ENCODE measurements at places on chromosomes 12 and 14.

DNA sequence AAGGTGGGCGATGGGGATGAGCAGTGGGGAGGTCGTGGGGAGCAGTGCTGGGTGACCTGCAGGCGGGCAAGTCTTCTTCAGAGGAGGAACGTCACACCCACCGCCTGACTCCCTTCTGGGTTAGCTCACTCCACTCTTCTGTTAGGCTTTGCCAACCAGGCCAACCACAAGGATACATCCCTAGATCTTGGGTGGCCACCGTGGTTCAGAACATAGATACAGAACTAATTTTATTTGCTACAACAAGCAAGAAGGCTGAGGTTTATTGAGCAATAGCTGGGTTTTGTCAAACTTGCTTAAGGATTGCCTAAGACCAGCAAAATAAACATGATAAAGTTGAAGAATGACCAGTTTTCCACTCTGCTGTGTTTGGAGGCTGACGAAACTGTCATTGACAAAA, 109.4 kb downstream of the DACT1 start:
- DNase-seq = peak; percentile 94

DNA sequence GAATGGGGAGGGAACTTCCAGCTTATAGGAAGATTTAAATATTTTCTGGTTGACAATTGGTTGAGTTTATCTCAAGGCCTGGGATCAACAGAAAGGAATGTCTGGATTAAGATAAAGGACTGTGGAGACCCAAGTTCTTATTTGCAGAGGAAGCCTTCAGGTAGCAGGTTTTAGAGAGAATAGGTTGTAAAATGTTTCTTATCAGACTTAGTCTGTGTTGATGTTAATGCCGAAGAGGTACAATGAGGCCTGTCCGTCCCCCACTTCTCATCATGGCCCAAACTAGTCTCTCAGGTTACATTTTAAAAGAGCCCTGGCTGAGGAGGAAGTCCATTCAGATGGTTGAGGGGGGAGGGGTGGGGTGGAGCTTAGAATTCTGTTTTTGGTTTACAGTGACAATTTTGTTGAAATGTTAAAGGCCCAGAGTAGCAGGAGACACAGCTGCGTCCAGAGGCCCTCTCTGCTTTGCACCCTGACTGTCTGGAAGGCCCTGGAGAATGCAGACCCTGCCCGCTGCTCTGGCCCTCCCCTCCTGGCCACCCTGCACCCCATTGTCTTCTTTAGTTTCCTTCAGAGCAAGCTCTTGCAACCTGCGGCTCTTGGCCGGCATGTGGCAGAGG, 672.5 kb upstream of the TMEM132C start:
- no peak for DNase-seq

DNA sequence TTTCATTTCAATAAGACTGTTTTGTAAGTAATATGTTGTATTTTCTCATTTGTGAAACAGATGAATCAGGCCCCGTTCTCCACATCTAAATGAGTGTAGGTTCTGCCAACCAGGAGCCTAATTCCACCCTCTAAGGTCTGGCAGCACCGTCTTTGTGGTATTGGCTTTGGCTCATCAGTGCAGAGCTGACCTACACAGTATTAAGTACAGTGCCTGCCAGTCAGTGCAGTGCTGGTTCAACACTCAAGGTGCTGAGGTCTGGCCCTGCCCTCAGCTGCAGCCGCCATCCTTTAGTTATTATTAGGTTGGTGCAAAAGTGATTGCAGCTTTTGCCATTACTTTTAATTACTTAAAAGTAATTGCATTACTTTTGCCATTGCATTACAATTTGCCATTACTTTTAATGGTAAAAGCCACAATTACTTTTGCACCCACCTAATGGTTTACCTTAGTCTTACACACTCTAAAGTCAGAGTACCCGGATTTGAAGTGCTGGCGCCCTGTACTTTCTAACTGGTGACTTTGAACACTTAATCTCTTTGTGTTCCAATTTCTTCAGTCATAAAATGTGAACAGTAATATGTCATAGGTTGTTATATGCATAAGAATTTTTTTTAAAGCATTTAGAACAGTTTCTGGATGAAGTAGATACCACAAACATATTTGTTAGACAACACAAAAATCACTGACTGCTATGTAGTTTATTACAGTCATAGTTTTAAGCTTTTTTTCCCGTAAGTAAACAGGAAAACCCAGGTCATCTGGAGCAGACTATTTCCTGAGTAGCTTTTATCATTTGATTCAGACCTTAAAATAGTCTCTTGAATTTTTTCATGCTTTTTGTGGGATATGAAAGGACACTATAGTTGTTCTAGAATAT, 99.5 kb downstream of the SYNE2 start:
- DNase-seq = no peak

DNA sequence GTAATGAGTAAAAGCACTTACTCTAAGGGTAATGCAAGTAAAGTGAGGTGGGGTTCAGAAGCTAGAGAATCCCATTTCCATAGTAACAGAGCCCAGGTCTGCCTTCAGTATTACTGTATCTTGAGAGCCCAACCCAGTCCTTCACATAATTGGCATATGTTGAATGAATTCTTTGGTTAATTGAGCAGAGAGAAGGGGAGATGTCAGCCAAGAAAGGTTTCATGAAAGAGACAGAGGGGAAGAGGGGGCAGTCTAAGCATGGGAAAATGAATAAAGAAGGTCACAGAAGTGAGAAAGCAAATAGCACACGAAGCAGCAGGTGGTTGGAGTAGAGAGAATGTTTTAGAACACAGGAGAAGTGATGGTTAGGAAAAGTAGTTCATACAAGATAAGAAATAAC, 371.1 kb downstream of the SEC23A start:
- no peak for DNase-seq

GRCh38 chr12:6943389-6943721, 261 bp upstream of the RNU7-1 start:
- peak; percentile 91 for DNase-seq

GRCh38 chr12:119156401-119157044, 22.2 kb upstream of the HSPB8 start:
- no peak for DNase-seq

DNA sequence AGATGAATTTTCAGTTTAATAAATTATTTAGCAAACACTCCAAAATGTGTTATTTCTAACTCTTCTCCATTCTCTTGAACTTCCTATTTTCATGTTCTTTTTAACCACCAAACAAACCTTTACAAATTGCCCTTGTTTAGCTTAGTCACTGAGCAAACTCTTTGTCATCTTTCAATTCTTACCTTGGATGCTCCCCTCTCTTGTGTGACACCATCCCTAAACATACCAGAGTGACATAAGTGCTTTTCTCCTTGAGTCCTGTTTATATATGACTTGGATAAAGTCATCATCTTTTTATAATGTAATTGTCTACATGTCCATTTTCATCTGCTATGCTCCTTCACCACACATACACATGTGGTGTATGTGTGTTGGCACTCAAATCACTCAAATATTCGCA, 3.4 kb upstream of the TMEM19 start:
- DNase-seq = no peak

DNA sequence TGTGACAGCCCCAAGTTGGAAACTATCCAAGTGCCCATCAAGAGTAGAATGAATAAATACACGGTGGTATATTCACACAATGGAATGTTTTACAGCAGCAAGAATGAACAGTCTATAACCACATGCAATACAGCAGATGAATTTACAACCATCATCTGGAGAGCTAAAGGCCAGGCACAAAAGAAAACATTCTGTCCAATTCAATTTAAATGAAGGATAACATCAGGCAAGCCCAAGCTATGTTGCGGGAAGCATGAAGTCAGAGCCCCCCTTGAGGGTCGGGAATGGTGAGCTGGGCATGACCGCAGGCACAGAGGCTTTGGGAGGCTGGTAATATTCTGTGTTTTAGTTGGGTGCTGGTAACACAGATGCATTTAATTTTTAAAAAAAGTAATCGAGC, 76.0 kb downstream of the SYNE3 start:
- no peak for DNase-seq

- DNase-seq = no peak
Observed at GRCh38 chr14:69876848-69877306, 2.3 kb upstream of the SMOC1 start.

GRCh38 chr12:94952325-94952724, 51.2 kb downstream of the NDUFA12 start:
- DNase-seq = no peak

DNA sequence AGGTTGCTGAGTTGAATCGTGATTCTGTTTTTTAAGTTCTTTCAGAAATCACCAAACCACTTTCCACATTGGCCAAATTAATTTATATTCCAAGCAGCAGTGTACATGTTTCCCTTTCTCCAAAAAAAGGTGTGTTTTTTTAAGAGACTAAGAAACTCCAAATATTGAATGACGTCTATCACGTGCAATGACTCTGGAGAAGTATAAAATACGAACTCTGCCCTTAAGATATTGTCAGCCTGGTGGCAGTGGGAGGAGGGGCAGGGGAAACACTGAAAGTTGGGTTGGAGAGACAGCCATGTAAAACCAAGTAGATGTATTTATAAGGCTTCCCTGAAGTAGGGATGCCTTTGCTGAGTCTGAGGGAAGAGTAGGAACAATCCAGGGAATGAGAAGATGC, 50.1 kb upstream of the DHRS4 start:
- DNase-seq = no peak

DNA sequence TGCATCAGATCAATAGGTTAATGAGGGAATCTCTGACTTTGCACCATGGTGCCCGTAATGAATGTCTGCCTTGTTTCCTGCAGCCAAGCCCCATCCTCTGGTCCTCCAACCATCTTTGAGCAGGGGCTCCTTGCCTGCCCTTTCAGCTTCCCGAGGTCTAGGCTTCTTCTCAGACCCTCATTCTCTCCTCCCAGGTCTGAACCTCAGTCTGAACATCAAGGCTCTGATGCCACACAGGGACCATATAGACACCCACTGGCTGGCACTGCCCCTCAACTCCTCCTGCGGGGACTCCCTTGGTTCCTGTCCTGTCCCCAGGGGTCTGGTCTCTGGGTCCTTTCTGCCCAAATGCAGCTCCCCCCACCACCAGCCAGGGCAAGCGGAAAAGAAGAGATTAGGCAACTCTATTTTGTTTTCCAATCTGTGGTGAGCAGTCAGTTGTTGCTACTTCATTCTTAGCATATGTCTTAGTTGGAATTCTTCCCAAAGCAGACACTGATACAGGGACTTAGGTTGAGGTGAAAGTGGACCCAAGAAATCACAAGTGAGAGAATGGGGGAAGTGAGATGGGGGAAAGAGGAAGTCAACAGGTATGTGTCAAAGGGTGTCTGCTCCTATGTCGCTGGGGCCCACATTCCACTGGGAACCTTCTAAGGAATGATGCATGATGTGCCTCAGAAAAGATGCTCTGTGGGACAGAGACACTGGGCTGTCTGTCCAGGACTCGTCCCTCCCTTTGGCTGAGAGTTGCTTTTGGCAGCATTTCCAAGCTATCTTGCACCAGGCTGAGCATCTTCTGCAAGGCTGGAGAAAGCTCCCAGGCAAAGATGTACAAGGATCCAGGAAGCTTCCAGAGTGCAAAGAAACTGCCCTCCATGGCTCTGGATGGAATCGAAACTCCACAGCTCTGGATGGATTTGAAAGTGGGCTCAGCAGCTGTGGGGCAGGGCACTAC, 1096.5 kb upstream of the TMEM132C start:
- no peak for DNase-seq

DNA sequence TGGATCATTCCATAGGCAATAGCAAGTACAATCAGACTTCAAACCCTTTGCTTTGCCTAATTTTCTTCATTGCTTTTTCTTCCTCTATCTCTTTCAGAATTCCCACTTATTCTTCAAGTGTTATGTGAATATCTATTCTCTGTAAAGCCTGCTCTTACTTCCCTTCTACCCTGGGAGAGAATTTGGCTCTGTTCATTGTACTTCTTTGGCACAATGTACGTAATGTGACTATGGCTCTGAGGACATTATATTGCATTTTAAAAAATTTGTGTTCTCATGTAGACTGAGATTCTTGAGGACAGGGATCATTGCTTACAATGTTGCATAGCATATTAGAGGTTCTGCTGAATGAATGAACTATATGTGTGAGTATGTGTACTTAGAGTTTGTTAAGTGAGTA, 16.9 kb upstream of the PRICKLE1 start:
- no peak for DNase-seq

- DNase-seq = no peak
Observed at GRCh38 chr14:76250302-76250701, 98.6 kb downstream of the GPATCH2L start.

- DNase-seq = no peak
Observed at GRCh38 chr14:34065236-34065635, 114.4 kb upstream of the EGLN3 start.

- DNase-seq = no peak
Observed at GRCh38 chr14:54200726-54201125, 196.1 kb upstream of the CDKN3 start.

GRCh38 chr12:32043928-32044549, 62.6 kb upstream of the BICD1 start:
- peak; percentile 22 for DNase-seq

- no peak for DNase-seq
Observed at GRCh38 chr12:106308611-106309010, 6.1 kb downstream of the TCP11L2 start.

DNA sequence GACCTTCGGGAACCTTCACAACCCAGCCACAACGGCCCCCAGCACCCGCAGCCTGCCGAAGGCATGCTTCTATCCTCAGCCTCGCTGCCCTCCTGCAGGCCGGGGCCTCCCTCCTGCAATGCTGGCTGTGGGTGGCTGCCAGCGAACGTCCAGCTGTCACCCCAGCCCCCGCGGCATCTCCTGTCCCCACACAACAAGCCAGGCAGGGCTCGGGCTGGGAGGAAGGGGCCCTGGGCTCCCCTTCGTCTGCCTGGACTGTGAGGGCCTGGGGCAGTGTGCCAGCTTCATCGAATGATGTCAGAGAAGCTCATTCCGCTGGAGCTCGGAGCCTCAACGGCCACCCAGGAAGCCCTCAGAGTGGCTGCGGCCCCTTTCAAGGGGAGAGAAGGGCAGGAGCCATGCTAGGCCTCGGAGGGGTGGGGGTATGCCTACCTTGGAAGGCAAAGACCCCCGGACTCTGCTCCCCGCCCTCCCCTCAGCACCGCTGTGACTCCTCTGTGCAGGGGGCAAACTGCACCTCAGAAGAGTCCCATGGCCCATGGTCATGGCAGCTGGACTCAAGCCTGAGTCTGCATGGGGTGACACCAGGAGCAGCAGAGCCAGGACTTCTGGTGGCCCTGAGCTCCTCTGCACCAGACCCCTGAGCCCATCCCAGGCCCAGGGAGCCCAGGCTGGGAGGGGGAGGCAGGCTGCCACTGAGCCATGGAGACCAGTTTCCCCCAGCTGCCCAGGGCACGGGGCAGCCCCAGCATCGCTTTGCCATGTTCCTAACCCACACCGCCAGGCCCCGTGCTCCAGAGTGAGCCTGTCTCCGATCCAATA, 24.7 kb upstream of the C14orf180 start:
- no peak for DNase-seq

- no peak for DNase-seq
Observed at GRCh38 chr14:60363275-60363674, 114.3 kb downstream of the PPM1A start.

DNA sequence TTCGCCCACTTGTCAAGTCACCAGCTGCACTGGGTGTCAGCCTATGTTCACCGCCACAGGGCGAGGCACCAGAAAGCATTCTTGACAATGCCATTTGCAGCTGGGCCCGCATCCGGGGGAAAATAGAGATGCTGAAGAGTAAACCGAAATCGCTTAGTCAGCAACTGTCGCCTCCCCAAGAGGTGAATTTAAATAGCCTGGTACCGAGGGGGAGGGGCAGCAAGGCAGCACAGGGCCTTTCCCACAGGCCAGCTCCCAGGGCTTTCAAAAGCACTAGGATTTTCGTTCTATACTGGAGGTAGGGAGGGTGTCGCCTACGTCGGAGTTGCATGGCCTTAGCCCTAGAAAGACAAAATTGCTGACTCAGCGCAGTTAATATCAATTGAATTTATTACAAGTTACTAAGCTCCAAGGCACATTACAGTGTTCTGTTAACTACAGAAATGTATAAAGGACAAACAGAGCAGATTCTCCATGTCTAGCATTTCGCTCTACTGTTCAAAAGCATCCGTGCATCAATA, 4.3 kb downstream of the IRF2BPL start:
- no peak for DNase-seq

GRCh38 chr12:13073173-13073572, 29.0 kb downstream of the FAM234B start:
- DNase-seq = no peak

Measured in suppressor macrophage (primary cell).